ENCODE measurements at places on chromosomes 16 and 17.

GRCh38 chr17:45325810-45326209 is 9.0 kb upstream of the MAP3K14 start:
- no peak for DNase-seq

DNA sequence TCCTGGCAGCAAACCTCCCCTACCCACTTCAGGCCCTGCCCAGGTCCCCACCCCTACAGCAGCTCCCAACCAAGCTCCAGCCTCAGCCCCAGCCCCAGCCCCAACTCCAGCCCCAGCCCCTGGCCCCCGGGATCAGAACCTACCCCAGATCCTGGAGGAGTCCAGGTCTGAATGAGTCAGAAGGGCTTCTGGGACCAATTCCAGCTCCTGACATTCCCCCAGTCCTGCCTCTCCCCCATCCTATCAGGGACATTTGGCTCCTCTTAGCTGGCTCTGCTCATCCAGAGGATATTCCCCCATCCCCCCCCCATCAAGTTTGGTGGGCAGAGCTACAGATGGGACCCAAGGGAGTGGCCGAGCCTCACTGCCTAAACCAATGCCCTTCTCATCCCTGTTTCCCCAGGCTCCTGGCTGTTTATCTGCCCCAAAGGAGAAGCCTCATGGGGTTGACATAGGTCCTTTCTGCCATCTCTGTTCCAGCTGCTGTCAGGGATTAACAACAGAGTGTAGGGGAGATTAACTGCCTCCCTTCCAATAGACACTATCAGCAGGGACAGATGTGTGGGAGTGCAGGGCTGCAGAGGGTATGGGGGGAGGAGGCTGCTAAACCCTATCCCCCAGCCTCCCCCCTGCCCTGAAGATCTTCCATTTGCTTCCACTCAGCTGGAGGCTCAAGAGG is 16.5 kb downstream of the CNTNAP1 start:
- DNase-seq = no peak

DNA sequence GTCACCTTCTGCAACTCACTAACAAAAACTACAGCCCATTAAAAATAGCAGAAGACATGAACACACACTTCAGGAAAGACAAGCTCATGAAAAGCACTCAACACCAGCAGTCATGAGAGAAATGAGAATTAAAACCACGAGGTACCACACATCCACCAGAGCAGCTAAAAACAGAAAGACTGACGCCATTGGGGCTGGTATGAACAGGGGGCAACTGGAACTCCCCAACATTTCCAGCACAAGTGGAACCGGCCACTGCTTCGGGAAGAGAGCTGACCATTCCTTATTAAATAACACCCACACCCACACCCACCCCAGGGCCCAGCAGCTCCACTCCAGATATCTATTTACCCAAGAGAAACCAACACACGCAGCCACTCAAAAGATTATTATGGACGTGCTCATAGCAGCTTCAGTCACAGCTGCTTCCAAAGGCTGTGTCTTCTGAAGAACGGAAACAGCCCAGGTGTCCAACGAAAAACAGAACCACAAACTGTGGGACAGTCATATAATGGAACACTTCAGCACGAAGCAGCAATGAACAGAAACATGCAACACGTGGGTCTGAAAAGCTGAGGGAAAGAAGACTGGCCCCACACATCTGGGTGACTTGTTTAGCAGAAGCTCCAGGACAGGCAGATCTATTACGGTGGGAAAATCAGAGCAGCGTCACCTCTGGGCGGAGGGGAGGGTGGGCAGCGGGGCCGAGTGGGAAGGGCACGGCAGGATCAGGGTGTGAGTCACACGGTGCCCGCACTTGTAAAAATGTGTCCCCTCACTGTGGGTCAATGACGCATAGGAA is 41.1 kb downstream of the KLHDC4 start:
- DNase-seq = no peak

DNA sequence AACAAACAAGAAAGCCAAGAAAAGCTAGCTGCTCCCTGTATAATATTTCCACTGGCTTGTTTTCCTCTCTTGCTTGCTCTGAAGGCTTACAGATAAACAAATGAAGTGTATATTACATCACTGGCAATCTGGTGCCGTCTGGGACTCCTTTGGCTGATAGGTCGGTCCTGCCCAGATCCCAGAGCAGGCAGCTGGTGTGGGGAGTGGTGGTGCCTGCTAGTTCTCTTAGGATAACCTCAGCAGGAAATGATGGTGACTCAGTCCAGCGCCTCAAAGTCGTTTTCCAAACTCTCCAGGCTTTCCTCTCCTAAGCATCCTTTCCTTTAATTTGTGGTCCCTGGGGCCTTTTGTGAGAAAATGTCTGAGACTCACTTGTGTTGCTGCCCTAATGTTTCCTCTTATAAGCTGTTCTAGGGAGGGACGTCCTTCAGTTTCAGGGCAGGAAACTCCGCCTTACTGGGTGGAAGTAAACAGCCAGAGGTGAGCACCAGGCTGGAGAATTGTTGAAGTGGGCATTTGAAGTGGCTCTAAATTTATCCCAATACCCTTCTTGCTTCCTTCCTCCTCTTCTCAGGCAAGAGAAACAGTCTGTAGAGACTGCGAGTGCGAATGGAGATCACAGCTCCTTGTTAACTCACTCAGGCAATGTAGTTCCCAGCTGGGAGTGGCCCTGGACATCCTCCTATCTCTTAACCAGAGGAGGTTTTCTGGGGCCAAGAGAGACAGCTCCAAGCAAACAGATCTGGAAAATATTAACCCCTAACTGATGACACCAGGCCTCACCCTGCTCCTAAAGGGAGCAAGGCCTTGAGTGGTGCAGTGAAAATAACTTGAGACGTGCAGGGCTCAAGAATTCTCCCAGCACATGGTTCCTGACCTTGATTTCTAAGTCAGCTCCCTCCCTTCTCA is 34.9 kb downstream of the CD300LF start:
- DNase-seq = no peak

DNA sequence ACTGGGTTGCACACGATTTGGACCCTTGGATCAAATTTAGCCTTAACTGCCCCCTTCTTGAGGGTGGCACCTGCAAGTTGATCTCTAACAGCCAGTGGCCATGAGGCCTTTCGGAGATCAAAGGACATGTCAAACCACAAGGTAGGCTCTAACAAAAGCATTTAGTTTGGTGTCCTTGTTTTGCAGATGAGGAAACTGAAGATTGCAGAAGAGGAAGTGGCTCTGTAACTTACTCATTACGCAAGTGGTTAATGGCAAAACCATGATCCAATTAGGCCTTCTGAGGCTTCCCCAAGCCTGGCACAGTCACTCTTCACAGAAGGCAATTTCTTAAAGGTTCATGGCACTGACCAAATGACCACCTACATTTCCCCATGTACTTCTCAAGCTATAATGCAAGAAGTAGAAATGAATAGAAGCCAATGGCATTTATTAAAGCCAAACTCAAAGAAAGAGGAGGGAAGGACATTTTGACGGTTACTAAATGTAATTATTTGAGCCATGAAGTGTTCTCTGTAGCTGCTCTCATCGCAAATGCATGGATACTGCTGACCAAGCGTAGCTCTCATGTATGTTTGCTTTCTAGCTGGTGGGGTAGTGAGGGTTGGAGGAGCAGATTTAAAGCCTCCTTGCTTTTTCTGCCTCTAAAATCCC is 32.8 kb upstream of the ABCC12 start:
- no peak for DNase-seq

DNA sequence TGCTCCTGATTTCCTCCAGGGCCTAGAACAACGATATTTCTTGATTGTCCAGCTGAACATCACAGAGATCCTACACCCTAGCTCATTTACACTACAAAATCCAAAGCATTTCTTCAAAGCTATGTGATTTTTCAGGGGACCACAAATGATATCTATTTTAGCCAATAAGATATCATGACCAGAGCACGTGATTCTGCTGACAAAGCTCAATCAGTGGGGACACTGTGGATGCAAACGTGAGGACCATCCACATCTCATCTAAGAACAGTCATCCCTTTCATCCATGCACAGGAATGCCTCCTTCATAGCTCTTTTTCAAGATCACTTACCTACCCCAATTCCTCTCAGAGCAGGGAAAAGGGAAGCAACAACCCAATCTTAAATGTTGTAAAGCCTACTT is 56.9 kb downstream of the ACSM2B start:
- DNase-seq = no peak

GRCh38 chr16:30104492-30104891 is 8.5 kb upstream of the YPEL3 start:
- no peak for DNase-seq

DNA sequence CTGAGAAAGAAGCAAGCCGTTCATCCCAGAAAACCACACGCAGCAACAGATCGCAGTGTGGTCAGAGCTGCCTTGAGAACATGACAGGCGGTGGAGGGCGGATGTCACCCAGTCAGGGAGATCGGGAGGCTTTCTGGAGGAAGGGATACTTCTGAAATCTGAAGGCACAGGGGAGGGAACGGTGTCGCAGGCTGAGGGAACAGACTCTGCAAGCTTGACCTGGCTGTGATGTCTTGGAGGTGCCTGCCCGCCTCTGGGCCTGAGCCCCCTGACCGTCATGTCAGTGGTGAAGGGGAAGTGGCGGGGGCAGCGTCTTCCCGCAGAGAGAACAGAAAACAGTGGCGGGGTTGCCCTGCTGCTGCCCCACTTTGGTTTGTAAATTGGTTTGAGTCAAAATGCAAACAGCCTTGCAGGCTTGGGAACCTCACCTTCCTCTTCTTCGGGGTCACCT is 8.1 kb upstream of the ATP2A3 start:
- DNase-seq = no peak

DNA sequence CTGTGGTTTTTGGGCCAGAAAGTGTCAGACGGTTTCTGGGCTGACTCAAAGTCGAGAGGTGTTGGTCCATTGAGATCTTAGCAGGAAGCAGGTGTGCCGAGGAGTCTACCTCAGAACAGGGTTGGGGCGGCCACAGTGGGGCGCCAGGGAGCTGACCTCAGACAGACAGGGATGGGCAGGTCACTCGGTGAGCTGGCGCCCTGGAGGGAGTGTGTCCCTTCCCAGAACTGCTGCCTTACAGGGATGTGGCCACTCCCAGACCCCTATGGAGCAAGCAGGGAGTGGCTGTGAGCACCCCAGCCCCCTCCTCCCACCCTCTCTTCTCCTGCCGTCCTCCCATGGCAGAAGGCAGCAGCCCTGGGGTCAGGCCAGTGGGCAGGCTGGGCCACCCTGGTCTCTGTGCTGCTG is 14.0 kb upstream of the DPEP1 start:
- DNase-seq = peak; percentile 46

GRCh38 chr16:80778703-80779102 is 25.7 kb downstream of the CDYL2 start:
- DNase-seq = no peak

- DNase-seq = no peak
These were observed 18.2 kb downstream of the ZNF213 start for GRCh38 chr16:3152991-3153368.

- no peak for DNase-seq
These were observed 6.5 kb downstream of the HIGD1B start for GRCh38 chr17:44854192-44854591.

GRCh38 chr17:55190748-55191147 is 74.0 kb upstream of the HLF start:
- DNase-seq = no peak

- DNase-seq = no peak
These were observed 34.7 kb upstream of the CLEC18A start for GRCh38 chr16:69916462-69916861.

GRCh38 chr17:79732254-79732653 is 1.5 kb downstream of the ENPP7 start:
- no peak for DNase-seq

- no peak for DNase-seq
These were observed 14.5 kb upstream of the APRT start for GRCh38 chr16:88826070-88826840.

Measured in activated naive CD8-positive, alpha-beta T cell treated with anti-CD3 and anti-CD28 coated beads for 36 hours (primary cell).